CD4-positive, alpha-beta T cell treated with Interleukin-6 for 4 hours (primary cell): ENCODE measurements at places on chromosomes 13 and 19.

- no peak for DNase-seq
Observed at GRCh38 chr13:34290661-34291060, 472.7 kb downstream of the RFC3 start.

DNA sequence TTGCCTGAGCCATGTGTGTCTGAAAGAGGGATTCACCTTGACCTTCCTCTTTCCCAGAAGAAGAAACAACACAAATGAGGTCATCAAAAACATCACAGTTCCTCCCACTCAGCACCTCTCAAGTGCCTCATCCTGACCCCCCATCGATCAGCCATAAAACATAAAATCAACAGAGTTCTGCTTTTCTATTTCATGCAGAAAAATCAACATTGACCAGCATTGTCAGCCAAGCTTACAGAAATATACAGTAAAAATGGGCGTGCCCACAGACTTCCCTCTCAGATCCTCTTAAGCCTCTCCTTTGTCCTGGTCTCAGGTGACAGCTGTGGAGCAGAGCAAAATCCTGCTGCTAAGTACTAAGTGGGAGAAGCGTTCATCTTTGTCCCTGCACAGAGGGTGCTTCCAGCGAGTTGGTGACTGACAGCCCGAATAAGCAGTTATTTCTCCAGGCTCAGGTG is 213.3 kb downstream of the OLFM4 start:
- no peak for DNase-seq

DNA sequence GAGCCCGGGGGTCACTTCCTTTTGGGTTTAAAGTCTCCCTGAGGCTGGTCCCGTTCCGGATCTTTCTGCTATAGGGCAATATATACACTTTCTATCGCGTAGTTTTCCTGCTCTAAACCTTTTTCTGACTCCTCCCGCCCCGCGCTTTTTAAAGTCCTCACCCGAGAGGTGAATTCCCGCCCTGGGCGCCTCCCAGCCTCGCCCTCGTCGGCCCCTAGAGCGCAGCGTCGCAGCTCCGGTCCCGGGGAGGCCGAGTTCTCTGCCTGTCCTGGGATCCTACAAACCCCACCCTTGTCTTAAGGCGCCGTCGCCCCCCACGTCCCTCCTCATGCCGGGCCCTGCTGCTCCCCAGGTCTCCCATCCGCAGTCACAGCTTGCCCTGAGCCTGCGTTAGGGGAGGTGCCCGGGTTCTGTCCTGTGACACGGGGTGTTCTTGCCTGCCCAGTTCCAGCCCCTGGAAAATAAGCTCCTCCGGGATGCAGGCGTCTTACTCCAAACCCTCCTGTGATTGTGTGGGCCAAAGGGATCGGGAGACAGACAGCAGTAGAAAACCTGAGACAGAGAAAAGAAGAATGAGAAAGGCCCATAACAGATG is 491 bp downstream of the ZNF525 start:
- DNase-seq = peak; percentile 49

DNA sequence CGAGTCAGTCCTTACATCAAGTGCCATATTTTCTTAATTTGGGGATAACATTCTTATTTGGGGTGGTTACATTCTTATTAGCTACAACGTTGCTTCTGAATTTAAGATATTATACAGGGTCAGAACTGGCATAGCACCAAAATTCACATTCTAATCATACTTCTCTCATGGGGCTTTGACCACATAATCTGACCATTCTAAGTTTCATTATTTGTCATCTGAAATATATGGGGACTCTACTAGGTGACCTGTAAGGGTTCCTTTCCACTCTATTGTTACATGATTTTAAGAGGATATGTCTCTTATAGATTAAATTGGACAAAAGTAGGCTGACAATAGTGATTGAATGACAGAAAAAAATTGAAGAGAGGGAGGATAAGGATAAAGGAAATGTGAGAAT is 536.5 kb downstream of the KCTD12 start:
- no peak for DNase-seq

DNA sequence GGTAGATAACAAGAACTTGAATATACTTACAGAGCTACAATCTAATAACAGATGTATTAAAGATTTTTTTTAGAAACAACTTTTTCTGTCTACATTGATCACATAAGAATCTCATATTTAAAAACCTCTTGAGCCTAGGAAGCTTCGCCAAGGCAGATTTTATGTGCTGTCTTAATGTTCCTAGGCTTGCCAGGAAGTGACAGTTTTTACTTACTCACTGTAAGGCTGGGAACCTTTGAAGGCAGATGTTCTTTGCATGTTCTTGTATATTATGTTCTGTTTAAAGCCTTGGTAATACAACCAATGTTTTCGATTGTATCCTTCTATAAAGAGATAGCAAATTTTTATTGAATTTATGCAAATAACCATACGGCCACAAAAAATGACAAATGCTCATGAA is 492.7 kb downstream of the GPC5 start:
- DNase-seq = no peak

- no peak for DNase-seq
Observed at GRCh38 chr13:65217471-65217995, 2012.6 kb downstream of the PCDH9 start.

DNA sequence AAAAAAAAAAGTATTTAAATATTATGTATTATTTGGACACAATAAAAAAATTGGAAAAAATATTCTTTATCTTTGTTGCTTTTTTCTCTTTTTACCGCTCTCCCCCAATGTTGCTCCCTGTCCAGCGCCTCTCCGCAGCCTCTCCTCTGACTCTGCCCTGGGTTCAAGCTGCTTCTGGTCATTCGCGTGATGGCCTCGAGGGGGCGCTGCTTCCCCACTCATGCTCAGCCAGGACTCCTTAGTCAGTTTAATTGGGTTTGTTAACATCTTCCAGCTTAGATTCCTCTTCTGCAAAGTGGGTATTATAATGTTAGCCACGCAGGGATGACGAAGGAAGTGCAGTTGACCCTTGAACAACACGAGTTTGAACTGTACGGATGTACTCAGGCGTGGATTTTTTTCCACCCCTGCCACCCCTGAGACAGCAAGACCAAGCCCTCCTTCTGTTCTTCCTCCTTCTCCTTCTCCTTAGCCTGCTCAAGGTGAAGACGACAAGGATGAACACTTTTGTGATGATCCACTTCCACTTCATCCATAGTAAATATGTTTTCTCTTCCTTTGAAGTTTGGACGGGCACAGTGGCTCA is 4.9 kb upstream of the NWD1 start:
- peak; percentile 41 for DNase-seq

DNA sequence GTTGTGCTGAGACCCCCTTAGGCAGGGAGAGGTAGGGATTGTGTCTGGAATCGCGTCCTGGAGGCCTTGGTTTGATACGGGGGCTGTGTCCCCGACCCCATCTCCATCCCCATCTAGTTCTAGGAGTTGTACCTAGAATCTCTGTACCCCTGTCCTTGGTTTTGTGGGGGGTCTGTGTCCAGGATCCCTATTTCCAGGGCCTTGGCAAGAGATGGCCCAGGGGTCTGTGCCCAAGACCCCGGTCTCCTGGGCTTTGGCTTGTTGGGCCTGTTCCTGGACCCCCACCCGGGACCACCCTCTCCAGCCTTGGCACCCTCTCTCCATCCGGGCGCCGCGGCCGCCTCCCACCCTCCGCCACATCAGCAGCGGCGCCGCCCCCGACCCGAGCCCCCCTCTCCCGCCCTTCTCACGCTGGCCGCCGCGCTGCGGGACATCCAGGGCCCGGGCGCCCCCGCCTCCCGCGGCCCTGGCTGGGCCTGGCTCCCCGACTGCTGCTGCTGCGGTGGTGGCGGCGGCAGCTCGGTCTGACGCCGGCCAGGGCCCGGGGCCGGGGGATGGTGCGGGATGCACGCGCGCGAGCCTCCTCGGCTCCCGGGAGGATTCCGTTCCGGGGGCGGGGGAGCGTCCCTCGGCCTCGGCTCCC is at the start of gene NUMBL:
TSS of gene NUMBL (minus strand) at position 602 of the 643 bp plus-strand sequence. CDS start at position 434, 168 bp downstream.
- no peak for DNase-seq

- no peak for DNase-seq
Observed at GRCh38 chr19:8456064-8456463, 11.3 kb downstream of the HNRNPM start.

DNA sequence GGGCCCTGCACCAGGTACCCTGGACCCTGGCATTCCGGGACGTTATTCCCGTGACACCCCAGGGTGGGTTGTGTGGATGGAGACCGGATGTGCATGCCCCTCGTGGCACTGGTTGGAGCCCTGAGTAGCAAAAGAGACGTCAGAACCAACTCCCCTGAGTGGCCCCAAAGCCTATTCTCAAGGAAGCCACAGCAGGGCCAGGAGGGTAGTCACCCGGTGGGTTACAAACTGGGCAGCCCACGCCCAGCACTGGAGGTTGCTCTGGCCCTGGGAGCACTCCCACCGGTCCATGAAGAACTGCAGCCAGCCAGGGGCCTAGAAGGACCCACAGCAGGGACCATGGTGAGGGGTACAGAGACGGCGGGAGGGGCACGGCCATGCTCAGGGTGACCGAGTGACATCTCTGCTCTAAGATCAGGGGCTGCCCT is 7.5 kb downstream of the KLF16 start:
- peak; percentile 39 for DNase-seq

DNA sequence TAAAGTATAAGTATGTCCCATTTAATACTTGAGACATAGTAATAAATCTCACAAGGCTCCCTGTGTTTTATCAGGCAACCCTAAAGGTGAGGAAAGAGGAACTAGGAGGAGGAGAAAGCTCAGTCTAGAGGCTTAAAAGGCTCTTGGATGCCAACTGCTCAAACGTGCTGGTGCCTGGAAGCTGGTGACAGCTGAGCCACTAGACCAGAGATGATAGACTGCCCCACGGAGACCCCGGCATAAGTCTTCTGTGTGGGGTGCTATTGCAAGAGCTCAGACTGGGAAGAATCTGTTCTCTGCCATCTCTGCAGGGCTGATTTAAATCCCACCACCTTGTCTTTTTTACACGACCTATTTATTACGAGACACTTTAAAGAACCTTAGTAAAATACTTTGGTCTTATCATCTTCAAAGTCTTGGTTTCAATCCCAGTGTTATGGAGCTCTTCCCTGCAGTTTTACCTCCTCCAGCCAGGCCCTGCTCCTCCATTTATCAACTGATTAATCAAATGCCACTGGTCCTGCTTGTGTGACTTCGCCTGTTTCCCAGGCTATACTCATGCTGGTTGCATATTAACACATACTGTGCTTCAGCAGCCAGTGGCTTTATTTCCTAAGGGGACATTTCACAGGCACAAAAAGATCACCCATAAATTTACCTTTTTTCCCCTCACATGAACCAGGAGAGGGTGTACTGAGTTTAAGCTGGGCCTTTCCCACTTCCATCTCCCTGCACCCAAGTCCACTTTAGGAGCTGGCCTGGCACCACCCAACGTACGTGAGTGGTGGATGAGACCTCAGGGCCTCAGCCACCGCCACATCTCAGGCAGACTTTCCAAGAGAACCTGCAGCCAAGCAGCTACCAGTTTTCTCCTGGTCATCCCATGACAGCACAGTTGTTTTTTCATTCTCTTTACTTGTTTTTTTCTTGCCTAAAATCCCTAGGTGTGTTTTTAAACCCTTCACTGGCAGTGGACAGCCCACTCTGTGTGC is 7.8 kb upstream of the ATP12A start:
- no peak for DNase-seq

DNA sequence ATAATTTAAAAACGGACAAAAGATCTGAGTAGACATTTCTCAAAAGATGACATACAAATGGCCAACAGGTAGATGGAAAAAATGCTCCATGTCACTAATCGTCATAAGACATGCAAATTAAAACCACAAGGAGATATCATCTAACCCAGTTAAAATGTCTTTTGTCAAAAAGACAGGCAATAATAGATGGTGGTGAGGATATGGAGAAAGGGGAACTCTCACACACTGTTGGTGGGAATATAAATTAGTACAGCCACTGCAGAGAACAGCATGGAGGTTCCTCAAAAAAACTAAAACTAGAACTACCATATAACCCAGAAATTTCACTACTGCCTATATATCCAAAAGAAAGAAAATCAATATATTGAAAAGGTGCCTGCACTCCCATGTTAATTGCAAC is 37.9 kb downstream of the OR10H4 start:
- DNase-seq = no peak
